ENCODE measurements at places on chromosomes 1 and 21.

DNA sequence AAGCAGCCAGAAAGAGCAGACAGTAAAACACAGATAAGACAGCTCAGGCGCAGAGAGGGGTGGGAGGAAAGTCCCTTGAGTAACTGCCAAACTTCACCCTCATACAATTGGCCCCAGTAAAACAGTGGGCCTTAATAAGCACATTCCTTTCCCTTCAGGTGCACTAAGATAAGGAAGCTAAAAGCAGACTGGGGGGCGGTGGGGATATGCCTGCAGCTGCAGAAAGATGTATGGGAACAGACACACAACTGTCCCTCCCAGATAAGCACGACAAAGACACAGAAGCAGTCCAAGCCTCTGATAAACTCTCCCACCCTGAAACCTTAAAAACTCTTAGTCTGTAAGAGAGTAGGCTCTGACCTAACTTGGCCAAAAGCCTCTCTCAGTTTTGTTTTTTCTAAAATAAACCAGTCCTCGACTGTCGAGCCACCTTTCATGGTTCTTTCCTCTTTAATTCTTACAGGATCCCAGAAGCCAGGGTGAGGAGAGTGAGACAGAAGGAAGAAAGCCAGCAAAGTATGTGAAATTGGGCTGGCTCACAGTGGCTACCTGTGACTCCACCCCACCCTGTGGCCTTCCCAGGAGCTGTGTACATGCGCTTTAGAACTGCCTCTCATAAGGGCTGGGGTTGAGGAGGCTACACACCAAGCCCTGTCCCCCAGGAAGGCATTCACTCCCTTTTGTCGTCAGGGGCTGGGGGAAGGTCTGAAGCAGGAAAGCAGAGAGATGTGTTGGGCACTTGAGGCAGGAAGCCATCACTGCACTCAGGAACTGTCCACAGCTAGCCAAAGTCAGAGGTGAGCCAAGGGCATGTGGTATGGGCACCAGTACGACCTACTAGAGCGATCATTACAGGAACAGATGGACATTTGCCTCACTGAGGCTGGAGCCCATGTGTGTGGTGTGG, 4.6 kb downstream of the PGLYRP4 start:
- DNase-seq = no peak

DNA sequence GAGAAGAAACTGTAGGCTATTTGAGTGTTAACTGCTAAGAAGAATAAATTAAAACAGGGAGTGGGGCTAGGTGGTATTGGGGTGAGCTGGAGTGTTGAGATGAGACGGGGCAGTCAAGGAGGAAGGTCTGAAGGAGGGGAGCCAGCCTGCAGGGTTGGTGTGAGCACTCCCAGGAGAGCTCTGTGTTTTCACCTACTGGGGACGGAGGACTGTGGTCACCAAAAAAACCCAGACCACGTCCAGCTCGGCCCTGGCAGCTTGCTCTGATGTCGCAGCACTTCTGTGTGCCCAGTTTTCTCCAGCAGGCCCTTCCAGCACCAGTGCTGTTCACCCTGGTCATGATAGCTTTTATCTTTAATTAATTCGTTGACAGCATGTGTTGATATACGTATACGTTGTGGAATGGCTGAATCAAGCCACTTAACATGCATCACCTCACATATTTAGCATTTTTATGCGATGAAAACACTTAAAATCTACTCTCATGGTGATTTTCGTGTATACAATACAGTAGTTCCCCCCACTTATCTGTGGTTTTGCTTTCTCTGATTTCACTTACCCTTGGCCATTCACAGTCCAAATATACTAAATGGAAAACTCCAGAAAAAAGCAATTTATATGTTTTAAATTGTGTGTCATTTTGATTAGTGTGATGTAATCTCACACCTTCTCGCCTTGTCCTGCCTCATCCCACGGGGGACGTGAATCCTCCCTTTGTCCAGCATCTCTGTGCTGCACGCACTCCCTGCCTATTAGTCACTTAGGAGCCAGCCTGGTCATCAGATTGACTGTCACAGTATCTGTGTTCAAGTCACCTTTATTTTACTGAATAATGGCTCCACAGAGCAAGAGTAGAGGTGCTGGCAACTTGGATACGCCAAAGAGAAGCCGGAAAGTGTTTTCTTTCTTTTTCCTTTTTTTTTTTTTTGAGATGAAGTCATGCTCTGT, 12.3 kb downstream of the FAM3B start:
- DNase-seq = peak; percentile 5

- no peak for DNase-seq
These were observed 1.8 kb downstream of the TAS1R3 start for GRCh38 chr1:1332774-1333480.

GRCh38 chr21:34883491-34884271, 165.4 kb downstream of the RUNX1 start:
- DNase-seq = no peak

GRCh38 chr21:46386734-46387088, 62.8 kb downstream of the PCNT start:
- DNase-seq = no peak

DNA sequence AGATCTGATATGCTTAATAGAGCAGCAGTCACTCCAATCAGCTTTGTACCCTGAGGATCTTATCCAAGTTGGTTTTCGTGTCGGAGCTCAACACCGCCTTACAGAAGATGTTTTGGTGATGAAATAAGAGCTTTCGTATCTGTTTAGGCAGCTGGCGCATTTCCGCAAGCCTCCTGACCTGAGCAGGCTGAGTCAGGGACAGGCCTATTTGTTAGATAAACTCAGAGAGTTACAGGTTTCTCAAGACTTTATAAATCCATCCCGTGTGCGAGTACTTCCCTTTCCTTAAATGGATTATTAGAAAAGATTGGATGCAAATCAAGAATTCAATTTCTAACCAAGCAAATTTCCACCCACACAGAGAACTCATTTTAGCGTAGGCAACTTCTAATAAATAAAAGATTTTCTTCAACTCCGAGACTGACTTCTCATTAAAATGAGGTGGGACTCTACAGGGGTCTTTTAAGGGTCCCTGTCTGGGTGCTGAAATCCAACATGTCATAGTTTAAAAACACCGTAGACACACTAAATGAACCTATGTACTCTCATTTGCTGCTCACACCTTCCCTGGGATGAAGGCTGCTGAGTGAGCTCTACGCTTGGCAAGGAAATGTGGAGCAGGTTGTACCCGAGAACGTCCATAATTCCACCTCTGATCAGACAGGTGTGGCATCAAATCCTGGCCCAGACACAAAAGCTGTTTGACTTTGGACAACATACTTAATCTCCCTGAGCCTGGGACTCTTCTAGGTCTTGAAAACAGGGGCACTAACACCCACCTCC, 106.9 kb upstream of the F3 start:
- peak; percentile 96 for DNase-seq

GRCh38 chr1:232174306-232174705, 455.6 kb downstream of the SIPA1L2 start:
- no peak for DNase-seq

DNA sequence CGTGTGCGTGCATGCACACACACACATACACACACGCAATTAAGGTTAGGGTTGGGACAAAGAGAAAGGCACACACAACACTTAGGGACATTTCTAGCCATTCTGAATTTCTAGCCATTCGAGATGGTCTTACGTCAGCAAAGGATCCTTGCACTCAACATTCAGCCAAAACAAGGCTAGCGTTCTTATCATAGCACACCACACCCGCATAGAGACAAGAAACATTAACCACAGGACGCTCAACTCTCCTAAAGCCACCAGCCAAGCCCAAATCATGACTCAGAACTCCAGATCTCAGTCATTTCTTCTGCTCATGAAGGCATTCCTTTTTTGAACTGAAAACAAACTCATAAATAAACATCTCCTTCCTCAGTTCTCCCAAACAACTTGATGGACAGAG, 106.8 kb downstream of the LMO4 start:
- peak; percentile 57 for DNase-seq

GRCh38 chr1:7632176-7632575, 138.9 kb upstream of the VAMP3 start:
- DNase-seq = no peak

DNA sequence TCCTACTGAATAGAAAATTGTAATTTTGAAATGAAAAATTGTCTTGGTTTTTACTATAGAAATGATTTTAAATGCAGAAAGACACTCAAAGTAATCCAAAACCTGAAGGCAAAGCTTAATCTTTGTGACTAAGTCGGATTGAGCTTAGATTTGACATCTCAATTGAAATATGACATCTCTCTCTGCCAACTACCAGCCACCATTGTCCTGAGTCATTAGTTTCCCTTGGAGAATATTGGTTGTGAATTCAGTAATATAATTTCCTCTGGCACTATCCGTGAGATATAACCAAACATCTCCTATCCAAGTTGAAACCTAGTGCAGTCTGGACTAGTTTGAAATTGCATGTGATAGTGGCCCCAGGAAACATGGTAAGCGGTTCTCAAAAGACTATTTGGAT, 37.1 kb downstream of the PLA2G4A start:
- DNase-seq = no peak

GRCh38 chr1:51663105-51663504, 46.2 kb downstream of the OSBPL9 start:
- DNase-seq = no peak

DNA sequence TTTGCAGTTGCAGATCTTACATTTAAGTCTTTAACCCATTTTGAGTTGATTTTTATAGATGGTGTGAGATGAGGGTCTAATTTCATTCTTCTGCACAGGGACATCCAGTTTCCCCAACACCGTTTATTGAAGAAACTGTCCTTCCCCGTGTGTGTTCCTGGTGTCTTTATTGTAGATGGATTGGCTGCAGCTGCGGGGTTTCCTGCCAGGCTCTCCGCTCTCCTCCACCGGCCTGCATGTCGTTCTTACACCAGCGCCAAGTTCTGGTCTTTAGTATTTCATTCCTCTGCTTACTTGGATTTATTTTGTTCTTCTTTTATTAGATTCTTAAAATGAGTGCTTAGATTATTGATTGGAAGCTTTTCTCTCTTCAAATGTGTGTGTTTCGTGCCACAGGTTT, 98.9 kb upstream of the COL6A1 start:
- DNase-seq = no peak

DNA sequence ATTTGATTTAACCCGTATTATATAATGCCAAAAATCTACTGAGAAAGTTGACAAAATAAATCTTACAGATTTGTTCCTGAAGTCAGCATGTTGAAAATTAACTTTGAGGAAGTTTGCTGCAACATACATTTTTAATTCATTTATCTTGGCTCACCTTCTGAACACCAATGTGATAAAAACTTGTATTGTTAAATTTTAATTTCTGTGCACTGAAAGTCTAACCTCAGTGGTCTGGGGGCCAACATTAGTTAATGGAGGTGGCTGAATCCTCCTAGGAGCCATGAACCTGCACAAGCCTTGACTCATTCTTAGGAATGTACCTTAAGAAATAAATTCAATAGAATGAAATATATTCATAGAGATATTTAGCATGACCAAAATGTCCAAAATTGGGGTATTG, 95.3 kb downstream of the ADSS2 start:
- no peak for DNase-seq

DNA sequence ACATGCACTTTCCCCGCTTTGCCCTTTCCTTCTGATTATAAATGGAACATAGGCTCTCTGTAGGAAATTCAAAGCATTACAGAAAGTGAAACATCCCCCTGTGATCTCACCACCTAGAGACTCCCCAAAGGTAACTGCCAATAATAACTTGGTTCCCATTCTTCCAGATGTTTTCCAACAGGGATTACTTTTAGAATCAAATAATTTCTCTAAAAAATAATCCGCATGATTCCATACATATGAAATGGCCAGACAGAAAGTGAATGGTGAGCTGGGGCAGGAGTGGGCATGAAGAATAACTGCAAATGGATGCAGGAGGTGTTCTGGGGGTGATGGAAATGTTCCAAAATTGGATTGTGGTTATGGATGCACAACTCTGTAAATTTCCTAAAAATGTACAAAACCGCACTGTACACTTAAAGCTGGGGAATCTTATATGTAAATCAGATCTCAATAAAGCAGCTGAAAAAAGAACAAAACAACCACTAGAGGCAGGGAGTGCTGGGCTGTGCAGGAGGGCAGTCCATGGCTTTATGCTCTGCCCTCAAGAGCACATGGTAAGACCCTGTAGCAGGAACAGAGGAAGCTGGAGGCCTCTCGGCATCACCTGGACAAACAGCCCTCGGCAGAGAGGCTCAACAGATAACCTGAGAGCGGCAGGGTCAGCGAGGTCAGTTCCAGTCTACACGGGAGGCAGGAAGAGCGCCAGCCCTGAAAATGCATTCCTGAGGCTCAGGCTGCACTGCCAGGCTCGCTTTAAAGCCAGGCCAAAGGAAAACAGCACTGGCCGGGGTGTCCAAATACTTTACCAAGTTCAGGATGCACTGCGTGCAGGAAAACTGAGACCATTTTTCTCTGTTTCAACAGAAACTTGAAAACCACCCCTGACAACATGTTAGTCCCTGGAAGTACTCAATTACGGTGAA, 39.7 kb downstream of the CAPZB start:
- DNase-seq = no peak

DNA sequence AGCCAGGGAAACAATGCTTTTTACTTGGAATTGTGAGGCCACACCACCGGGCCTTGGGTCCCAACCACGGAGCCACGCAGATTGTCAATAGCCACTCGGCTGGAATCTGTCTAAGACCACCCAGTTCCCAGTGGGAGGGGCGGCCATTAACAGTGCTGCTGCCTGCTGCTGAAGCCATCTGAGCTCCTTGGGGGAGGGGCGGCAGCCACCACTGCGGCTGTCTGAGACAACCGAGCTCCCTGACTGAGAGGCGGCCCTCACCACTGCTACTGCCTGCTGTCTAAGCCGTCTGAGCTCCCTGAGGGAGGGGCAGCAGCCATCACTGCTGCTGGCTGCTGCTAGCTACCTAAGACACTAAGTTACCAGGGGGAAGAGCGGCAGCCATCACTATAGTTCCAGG, 64.3 kb downstream of the DMRTA2 start:
- DNase-seq = no peak

Measured in cardiac fibroblast (primary cell).